Activated gamma-delta T cell (primary cell): ENCODE measurements at places on chromosomes 2 and 18.

- DNase-seq: no peak
Observed at GRCh38 chr2:48198371-48198770, 292.1 kb upstream of the FBXO11 start.

- DNase-seq: no peak
Observed at GRCh38 chr2:136221026-136221425, 103.1 kb upstream of the CXCR4 start.

DNA sequence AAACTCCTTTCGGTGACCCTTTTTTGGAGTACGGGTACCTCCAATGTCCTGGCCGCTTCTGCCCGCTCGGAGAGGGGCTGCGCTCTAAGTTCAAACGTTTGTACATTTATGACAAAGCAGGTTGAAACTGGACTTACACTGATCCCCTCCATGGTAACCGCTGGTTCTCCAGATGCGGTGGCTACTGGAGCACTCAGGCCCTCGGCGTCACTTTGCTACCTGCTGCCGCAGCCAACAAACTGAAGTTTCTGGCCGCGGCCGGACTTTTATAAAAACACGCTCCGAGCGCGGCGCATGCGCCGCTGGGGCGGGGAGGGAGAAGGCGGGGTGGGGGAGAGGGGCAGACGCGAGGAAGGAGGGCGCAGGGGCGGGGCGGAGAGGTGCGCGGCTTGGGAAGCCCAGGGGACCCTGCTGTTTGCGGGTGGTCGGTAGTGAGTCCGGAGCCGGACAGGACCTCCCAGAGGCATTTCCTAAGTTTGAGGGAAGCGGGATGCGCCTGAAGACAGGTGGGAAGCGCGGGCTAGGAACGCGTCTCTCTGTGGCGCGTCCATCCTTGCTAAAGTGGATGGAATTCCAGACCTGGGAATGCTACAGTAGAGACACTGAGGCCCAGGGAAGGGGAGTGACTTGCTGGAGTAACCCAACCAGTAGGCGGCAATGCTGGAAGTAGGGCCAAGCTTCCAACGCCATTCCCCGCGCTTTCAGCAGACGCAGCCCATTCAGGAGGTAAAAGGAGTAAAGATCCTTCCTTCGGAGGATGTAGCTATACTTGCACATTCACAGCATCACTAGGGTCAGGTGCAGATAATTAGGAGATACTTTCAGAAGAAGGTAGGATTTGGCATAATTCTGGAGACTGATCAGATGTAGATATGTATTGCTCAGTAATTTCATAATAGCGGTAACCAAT lies at the start of gene CXCR4:
Gene CXCR4, minus strand, starts transcription at position 241 of the 910 bp plus-strand sequence. Its CDS starts 89 bp downstream, at position 152.
- peak; percentile 83 for DNase-seq

- no peak for DNase-seq
Observed at GRCh38 chr2:164960159-164960558, 4.8 kb upstream of the SLC38A11 start.

DNA sequence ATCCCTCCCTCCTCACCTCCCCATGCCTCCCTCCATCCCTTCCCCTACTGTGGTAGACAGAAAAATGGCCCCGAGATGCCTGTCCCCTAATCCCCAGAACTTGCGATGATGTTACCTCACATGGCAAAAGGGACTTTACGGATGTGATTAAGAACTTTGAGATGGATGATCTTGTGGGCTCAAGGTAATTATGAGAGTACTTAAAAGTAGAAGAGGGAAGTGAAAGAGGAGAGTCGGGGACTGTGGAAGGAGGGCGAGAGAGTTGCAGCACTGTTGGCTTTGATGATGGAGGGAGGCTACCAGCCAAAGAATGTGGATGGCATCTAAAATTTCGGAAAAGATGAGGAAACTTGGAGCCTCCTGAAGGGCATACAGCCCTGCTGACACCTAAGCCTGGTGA lies 66.5 kb downstream of the AGAP1 start:
- no peak for DNase-seq

- no peak for DNase-seq
Observed at GRCh38 chr2:158015428-158016076, 86.1 kb upstream of the UPP2 start.

DNA sequence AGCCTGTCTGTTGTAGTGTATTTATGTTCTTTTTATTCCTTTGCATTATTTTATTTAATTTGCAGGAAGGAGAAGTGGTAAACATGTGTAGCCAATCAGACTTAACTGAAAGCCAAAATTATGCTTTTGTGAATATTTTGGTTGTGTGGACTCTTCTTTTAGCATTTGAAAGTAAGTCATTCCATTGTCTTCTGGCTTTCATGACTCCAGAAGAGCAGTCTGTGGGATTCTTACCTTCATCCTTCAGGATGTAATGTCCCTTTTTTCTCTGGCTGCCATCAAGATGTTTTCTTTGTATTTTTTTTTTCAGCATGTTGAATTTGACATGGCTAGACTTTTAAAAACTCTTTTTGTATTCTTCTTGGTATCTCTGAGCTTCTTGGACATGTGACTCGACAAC lies 895.2 kb upstream of the ZEB2 start:
- DNase-seq: no peak

DNA sequence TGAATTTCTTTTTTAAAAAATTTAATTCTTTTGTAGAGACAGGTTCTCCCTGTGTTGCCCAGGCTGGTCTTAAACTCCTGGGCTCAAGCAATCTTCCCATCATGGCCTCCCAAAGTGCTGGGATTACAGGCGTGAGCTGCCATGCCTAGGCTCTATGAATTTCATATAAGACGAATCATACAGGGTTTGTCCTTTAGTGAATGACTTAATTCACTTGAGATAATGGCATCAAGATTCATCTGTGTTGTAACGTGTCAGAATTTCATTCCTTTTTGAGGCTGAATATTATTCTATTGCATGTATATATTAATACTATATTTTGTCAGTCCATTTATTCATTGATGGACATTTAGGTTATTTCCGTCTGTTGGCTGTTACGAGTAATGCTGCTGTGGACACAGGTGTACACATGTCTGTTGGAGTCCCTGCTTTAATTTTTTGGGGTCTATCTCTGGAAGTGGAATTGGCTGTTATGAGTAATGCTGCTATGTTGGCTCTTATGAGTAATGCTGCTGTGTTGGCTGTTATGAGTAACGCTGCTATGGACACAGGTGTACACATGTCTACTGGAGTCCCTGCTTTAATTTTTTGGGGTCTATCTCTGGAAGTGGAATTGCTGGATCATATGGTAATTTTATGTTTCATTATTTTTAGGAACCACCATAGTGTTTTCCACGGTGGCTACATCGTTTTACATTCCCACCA lies 210.6 kb downstream of the CAMKMT start:
- no peak for DNase-seq

DNA sequence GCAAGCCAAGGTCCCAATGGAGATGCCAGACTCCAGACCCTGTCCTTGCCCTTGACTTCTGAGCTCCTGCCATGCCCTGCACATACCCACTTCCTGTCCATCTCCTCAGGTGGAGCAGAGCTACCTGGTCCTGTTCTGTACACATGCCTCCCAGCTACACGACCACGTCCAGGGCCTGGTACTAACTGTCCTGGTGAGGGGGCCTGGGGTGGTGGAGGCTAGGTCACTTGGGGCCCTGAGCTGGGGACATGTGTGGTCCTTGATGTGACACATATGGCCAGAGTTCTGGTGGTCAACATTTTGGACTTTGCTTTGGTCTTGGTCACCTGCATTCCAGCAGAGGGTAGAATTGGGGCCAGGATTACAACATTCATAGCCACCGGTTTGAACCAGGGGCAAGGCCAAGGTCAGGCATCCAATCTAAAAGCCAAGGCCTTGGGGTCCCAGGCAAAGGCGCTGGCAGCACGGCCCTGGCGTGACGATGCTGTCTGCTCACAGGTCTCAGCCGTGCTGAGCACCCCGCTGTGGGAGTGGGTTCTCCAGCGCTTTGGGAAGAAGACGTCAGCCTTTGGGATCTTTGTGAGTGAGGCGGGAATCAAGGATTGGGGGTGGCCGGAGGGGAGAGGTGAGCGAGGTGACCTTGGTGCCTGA lies 12.6 kb downstream of the MFSD2B start:
- DNase-seq: no peak

DNA sequence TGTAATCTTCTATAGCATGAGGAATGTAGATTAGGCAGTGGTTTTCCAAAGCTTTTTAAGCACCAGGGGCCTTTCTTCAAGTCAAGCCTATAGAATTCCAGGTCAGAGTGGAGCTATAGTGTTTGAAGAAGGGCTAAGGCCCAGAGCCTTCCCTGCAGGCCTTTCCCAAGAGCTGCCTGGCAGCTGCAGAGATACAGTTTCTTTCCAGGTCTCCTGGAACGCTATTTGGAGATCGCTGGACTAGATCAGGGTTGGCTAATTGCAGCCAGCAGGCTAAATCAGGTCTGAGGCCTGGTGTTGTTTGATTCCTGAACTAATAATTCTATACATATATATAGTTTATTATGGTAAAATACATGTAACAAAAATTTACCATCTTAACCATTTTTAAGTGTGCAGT lies 319.0 kb upstream of the SPRED2 start:
- no peak for DNase-seq

DNA sequence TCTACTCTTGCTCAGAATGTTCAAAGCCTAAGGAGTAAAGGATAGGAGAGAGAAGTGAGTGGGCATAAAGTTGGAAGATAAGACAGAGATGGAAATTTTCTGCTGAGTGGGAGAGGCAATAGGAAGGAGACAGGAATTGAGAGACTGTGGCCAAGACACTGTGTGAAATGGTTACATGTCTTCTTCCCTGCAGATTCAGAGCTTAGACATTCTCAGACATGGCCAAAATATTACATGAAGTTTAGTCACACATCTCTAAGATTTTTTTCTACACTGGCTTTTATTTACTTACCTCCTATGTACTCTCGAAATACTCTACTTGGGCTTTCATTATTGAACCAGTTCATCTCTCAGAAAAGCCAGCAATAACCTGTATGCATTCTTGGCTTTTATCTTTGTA lies 363.0 kb upstream of the FANCL start:
- DNase-seq: no peak

GRCh38 chr2:19255481-19255880 lies 102.9 kb downstream of the OSR1 start:
- DNase-seq: no peak

- DNase-seq: no peak
Observed at GRCh38 chr2:213688133-213688532, 403.9 kb downstream of the SPAG16 start.

DNA sequence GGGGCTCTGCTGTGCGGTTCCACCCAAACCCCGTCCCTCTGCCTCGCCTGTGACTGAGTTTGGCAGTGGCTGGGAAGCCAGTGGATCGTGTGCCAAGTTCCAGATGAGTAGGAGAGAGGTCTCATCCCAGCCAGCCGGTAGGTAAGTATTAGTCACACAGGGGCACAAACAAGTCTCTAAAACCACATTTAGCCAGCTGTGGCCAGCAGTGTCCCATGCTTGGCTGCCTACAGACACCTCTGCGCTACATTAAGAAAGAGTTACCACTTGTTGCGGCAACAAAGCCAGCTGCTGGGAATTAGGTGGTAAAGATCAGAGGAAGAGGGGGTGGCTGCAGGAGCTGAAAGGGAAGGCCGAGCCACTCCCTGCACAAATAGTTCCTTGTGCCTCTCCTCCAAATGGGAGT lies 81.2 kb downstream of the GATA6 start:
- DNase-seq: no peak

DNA sequence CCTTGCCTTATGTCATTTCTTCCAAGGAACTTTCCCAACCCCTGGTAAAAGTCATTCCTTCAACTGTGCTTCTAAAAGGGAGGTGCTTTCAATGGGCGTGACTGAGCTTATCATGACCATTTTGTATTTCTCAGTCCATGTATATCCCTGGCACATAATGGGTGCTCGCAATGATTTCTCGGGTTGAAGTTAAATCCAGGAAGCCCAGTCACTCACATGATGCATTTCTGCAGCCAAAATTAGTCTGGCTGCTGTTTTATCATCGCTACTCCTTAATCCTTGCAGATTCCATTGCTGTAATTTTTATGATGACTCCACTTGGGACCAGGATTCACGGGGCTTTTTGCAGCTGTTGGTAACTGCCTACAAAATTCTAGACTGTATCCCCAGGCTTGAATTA lies 25.9 kb upstream of the RFX8 start:
- no peak for DNase-seq

GRCh38 chr18:23266717-23267446 lies 131.6 kb downstream of the CABLES1 start:
- DNase-seq: no peak

- no peak for DNase-seq
Observed at GRCh38 chr2:170812710-170813600, 3.7 kb upstream of the GAD1 start.

DNA sequence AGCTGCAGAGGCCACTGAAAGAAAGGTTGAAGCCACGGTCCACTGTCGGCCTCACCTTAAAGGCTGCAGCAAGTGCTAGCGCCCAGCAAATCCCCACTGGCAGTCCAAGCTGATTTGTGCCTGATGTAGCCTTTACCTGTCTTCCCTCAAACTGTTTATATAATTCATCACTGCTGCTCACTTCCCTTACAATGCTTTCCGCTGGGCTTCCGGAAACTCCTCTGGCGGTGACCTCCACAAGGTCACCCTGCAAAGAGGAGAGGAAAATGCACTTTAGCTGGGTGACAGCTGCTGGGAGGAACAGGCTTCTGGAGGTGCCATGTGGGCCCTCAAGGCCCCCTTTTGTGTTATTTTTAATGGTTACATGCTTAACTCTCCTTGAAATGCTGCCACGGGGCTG lies 126.2 kb downstream of the CMPK2 start:
- DNase-seq: no peak

GRCh38 chr2:1648241-1649102 lies 95.8 kb downstream of the PXDN start:
- no peak for DNase-seq

- no peak for DNase-seq
Observed at GRCh38 chr2:161131074-161131680, 29.1 kb upstream of the TANK start.

GRCh38 chr2:100887713-100888495 lies 68.0 kb downstream of the NPAS2 start:
- DNase-seq: no peak

DNA sequence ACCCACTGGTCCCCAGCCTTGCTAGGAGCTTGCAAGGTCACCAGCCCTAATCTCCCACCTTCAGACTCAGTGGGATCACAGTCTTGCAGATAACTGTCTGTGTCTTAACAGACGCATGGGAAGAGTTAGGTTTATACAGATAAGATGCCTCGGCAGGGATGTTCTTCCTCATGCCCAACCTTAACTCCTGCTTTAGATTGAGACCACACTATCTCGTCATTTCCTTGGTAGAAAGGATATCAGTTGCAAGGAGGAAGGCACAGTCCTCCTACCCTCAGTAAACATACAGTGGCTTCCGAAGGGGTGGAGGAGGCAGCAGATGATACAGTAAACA lies 7.2 kb downstream of the NT5DC4 start:
- DNase-seq: no peak

- DNase-seq: no peak
Observed at GRCh38 chr18:78891185-78891762, 88.3 kb upstream of the SALL3 start.

DNA sequence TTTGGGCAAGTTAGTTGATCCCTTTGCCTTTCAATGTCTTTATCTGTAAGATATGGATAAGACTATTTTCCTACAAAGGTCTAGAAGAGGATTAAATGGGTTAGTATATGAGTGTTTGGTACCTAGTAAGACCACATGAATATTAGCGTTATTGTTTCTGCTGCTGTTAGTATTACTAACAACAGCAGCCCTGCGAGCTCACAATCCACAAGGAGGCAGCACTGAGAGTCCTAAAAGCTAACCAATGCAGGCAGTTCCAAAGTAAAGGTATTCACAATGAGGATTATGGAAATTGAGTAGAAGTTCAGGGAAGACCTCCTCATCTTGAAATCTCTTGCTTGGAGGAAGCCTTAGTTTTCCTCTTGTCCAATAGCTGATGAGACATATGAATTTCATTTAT lies 248.9 kb downstream of the TDRD15 start:
- no peak for DNase-seq
